Gastroesophageal sphincter (tissue), 4 donors: ENCODE measurements at places on chromosomes 3 and 15. TPM values are rescaled to one million over a fixed set of nuclear protein-coding genes. Genes with fewer than 3 reads are reported as not detected.

DNA sequence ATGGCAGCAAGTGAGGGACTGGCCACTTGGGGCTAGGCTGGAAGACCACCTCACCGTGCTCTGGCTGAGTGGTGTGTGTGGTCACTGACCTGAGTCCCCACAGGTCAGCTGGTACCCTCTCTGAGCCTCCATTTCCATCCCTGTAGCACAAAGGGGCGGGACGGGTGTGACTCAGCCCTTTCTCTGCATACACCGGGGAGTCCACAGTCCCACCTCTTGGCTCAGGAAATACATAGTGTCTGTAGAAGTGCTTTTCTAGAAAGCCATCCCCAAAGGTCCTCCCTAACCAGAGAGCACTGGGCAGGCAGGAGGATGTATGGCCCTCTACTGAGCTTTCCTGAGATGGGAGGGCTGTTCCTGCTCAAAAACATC lies 27.2 kb downstream of the WNT7A start:
- ATAC-seq: no peak

Gene COPS2
- 68.2 TPM for total RNA-seq

Gene SLTM
- 79.3 TPM for total RNA-seq

Gene RNF111
- total RNA-seq: 20.4 TPM
